Upper lobe of right lung (tissue), 1 donor: ENCODE measurements at places on chromosomes 6 and 20. TPM values are rescaled to one million over a fixed set of nuclear protein-coding genes. Genes with fewer than 3 reads are reported as not detected.

Gene PI3
- total RNA-seq = 4.1 TPM

Gene PPP1R16B
- total RNA-seq = 22.1 TPM

DNA sequence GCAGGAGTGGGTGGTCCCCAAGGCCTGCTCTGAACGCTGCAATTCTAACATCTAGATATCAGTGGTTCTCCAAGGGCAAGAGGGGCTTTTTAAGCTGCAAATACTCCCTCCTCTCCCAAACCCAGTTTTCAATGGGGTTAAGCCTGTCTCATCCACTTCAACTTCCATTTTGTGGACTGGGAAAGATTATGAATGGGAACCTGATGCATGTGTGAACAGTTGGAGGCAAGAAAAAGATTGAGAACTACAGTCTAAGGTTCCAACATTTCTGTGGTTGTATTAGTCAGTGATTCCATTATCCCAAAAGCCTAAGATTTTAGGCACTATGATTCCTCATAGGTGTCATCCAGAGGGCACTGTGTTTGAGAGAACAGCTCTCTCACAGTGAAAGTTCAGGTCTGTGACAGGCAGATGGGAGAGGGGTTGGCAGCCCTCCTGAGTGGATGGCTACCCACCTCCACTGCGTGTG is 53.7 kb downstream of the HNF4A start:
- DNase-seq = no peak

Gene TBX18
- total RNA-seq = 1.0 TPM

- no peak for DNase-seq
Observed at GRCh38 chr20:46555370-46555956, 5.0 kb upstream of the OCSTAMP start.

GRCh38 chr6:143980921-143981320 is 27.1 kb downstream of the PLAGL1 start:
- no peak for DNase-seq
